CMK (cell line): ENCODE measurements at places on chromosomes 12 and 14.

DNA sequence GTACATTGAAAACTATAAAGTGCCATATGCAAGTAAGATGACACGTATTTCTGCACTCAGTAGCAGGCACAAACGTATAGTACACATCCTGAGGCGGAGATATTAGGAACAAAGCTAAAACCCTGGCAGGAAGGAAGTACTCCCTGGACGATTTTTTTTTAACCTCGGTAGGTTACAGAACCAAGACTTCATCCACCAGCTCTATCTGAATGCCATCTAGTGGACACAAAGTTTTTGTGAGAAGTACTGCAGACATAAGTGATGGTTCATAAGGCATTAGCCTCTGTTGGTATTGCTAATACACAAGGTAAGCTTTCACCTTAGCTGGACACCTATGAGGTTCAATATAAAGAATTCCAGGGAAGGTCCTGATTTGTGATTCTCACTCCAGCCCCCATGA is 83.0 kb upstream of the CCDC196 start:
- DNase-seq = peak; percentile 37

DNA sequence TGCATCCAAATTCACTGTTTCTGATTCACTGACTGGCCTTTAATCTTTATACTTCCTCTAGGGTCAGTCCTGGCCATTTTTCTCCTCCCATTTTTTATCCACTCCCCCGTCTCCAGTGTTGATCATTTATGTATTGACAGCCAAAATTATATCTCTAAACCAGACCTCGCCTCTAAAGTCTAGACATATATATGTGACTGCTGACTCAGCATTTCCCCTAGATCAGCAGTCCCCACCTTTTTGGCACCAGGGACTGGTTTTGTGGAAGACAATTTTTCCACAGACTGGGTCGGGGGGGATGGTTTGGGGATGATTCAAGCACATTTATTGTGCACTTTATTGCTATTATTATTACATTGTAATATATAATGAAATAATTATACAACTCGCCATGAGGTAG is 88.3 kb upstream of the DAAM1 start:
- no peak for DNase-seq

- no peak for DNase-seq
Observed at GRCh38 chr14:106883218-106883692, 1356.9 kb downstream of the TMEM121 start.

DNA sequence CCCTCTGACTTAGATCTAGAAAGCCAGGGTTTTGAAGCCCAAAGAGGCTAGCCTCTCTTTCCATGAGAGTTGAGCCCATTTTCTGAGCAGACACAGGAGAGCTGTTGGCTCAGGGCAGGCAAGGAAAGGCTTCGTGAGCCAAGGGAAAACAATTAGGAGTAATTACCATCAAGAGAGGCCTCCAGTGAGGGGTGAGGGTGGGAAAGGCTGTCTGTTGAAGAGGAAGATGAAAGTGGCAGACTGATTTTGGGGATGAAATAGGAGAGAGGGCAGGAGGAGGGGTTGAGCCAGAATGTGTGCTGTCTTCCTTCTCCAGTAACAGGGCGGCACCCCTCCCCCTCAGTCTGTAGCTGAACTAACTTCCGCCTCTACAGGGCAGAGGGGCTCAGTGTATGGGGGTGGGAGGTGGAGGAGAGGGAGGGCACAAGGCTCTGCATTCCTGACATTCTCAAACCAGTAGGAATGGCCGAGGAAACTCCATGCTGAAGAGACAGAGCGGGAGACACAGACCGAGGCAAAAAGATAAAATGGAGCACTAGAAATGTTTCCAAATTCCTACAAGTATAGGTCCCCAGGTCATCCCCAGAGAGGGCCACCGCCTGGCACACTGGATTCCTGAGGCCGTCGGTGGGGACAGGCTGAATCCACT is 33.1 kb upstream of the COL2A1 start:
- no peak for DNase-seq

- no peak for DNase-seq
Observed at GRCh38 chr14:88947646-88948598, 123.5 kb downstream of the TTC8 start.

DNA sequence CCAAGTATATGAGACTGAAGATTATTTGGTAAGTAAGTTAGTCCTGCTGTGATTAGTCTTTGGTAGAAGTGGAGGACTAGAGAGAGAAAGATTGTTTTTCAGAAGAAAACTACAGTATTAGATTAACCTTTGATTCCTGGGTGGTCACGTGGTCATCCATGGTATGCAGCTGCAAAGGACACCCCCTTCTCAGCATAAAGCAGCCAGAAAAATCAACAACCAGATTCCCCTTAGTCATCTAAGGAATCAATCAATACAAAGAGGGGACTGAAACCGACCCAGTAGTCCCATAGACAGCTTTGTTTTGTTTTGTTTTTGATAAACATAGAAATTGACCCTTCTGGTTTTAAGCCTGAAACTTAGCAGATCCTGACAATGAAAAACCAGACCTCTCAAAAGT is 30.3 kb upstream of the MDGA2 start:
- no peak for DNase-seq

GRCh38 chr14:58718226-58719205 is 80.8 kb downstream of the DACT1 start:
- DNase-seq = no peak

DNA sequence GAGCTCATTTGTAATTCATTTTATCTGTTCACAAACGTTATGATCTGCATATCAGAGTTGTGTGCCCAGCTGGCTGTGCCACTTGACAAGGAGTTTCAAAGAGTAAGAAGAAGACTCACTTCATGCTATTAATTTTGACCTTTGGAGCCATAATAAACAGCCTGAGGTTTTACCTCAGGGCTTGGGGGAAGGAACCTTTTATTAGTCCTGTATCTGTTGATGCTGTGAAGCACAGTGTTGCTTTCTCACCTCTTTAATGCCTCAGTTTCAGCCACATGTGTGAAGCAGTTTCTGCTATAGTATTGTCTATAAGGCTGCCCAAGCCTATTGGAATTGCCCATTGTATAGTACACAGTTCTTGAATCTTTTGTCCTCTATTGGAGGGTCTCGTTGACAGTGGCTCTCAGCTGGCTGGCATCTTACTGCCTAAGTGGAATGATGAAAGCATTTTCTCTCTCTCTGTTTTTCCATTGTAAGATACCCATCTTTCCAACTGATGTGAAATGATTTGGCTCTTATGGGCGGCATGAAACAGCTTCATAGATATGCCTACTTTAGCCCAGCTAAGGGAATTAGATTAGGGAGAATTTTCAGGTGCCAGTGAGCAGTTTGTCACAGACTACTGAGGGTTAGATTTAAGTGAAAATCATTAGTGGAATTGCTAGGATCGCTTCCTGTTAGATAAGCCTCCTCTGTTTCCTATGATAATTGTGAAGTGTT is 34.7 kb downstream of the GPATCH2L start:
- DNase-seq = no peak

- no peak for DNase-seq
Observed at GRCh38 chr12:50201987-50202521, 34.9 kb upstream of the CERS5 start.

GRCh38 chr14:34691206-34691605 is 23.2 kb downstream of the CFL2 start:
- DNase-seq = no peak

DNA sequence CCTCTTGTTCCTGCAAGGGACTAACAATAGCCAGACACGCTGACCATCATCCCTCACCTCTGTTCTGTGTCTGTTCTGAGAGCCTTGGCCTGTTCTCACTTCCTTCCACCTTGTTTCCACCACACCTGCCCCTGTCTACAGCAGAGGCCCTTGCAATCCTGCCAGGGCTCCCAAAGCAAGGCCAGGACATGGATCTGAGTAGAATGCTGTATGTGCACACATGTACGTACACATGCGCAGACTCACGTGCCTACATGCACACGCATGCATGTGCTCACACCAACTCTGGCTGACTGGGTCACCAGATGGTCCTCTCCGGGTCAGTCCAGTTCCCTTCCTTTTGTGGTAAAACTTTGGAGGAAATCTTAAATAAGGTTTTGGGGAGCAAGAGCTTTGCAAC is 133.0 kb upstream of the C14orf180 start:
- DNase-seq = no peak

GRCh38 chr12:71474791-71475190 is 35.2 kb downstream of the LGR5 start:
- no peak for DNase-seq

DNA sequence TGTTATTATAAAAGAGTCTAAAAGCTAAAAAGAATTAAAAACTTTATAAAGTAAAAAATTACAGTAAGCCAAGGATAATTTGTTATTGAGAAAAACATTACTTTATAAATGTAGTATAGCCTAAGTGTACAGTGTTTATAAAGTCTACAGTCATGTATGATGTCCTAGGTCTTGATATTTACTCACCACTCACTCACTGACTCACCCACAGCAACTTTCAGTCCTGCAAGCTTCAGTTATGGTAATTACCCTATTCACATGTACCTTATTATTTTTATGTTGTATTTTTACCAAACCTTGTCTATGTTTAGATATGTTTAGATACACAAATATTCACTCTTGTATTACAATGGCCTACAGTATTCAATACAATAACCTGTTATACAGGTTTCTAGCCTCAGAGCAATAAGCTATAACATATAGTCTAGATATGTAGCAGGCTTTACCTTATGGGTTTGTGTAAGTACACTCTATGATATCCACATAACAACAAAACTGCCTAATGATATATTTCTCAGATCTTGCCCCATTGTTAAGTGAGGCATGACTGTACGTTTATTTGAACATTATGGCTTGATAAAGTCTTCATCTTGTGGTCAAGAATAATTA is 113.7 kb upstream of the KITLG start:
- no peak for DNase-seq

GRCh38 chr12:49667325-49668090 is 39.7 kb downstream of the FMNL3 start:
- DNase-seq = no peak

- DNase-seq = no peak
Observed at GRCh38 chr12:10165421-10165820, 6.5 kb downstream of the OLR1 start.

- no peak for DNase-seq
Observed at GRCh38 chr14:62908506-62908905, 136.8 kb downstream of the KCNH5 start.

GRCh38 chr12:110235383-110235782 is 45.7 kb upstream of the ATP2A2 start:
- no peak for DNase-seq

DNA sequence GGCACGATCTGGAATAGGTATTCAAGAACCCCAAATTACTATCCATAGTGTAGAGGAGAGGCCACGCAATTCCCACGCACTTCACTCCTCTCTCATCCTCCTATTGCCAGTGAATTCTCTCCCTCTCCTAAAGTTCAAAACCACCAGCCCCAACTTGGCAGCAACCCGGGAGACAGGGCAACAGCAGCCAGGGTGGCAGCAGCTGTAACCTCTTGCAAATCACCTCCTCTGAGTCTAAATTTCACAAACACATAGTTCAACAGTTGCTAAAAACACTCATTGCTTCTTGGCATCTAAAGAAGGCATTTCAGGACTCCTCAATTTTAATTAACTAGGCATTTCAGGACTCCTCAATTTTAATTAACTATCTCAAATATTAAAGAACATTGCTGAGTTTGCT is 37.7 kb upstream of the MANSC4 start:
- DNase-seq = no peak

GRCh38 chr12:26113853-26114719 is 10.8 kb downstream of the BHLHE41 start:
- DNase-seq = peak; percentile 76

GRCh38 chr14:31266437-31267331 is 59.1 kb upstream of the HECTD1 start:
- no peak for DNase-seq

- DNase-seq = no peak
Observed at GRCh38 chr12:121717041-121717699, 4.6 kb downstream of the TMEM120B start.

DNA sequence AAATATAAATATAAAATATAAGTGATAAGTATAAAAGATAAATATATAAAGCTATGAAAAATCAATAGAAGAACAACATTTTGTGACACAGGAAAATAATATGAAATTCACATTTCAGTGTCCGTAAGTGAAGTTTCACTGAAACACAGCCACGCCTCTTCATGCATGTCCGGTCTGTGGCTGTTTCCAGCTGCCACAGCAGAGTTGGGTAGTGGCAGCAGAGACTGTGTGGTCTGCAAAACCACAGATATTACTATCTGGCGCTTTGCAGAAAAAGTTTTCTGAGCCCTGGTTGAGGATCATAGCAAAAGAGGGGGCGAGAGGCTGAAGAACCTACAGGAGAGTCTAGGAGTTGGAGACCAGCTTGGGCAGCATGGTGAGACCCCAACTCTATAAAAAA is 780 bp downstream of the SERPINA4 start:
- peak; percentile 3 for DNase-seq

DNA sequence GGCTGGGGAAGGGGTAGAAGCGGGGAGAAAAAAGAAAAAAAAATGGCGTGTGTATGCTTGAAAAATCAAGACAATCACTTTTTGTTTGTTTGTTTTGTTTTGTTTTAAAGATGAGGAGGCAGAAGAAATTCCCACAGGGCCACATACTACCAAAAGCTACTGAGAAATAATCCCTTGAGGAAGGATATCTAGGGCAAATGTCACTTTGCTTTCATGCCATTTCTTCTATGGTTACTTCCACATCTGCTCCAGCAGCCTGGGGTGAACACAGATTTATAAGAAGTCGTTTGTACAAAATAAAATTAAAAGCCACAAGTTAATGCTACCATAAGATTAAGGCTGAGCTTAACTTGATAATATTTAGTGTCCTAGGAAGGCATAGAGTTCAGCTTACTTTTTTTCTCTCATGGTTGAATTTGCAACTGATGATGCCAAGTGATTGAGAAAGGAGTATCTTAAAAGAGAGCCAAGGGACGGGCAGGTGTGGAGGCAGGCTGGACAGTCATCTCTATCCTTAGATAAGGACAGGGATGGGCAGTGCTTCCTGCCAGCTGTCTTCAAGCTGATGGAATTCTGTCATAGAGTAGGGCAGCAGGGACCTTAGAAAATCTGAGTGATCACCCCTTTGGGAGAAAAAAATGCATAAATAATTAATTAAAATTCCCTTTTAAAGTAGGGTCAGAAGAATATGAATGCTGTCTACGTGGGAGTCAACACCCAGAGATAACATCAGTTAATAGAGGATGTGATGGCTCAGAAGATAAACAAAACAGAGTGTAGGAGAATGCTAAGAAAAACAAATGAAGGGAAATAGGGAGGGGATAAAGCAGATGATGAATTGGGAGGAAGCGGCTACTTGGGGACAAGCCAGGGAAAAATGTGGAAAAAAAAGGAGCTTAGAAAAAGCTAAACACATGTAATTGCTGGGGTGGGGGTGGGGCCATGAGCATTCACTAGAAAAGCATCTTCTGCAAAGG is 57.1 kb downstream of the DYRK2 start:
- DNase-seq = no peak

DNA sequence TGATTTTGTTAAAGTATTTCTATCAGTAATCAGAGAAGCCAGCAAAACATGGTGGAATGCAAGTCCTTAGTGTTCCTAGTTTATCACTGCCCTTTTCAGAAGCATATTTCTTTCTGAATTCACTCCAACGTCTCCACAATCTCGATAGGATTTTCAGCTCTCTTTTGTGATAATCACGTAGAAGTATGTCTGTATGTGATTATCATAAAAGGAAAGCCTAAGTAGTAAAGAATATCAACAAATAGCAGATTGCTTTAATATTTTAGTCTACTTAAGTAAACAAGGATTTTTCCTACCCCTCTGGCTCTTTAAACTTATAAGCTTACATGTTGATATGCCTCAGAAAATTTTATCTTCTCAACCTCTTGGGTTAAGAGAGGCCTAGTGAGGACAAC is 147.4 kb upstream of the NUDT4 start:
- DNase-seq = no peak

GRCh38 chr14:102500158-102500662 is 9.4 kb downstream of the ANKRD9 start:
- no peak for DNase-seq

- DNase-seq = no peak
Observed at GRCh38 chr12:109998241-109998903, 858 bp upstream of the ANKRD13A start.
